IPS DF 6.9 (cell line): ENCODE measurements at places on chromosomes 16 and 17.

DNA sequence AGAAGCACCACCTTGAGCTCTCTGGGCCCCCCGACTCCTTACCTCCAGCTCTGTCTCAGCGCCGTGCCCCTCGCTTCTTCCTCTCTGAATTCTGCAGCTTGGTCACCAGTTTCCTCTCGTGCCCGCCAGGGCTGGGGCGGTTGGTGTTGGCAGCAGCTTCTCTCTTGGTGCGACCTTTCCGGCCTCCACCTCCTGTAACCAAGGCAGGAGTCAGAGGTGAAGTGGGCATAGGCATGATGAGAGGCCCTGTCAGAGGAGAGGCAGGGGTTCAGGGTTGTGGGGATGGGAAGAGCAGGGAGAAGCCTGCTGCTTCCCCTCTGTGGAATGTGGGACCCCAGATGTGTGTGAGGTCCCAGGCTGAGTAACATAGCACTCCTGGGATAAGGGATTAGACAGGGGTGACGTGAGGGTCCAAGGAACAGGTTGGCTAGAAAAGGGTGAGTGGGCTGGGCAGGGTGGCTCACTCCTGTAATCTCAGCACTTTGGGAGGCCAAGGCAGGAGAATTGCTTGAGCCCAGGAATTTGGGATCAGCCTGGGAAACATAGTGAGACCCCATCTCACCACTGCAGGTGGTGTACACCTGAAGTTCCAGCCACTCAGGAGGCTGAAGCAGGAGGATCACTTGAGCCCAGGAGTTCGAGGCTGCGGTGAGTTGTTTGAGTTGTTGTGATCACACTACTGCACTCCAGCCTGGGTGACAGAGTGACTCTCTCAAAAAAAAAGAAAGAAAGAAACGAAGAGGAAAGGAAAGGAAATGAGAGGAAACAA is 626 bp downstream of the NUPR1 start:
- DNase-seq = no peak

GRCh38 chr16:84562174-84562815 is 55.6 kb downstream of the COTL1 start:
- DNase-seq = no peak

GRCh38 chr16:6846452-6846851 is 486.2 kb upstream of the RBFOX1 start:
- no peak for DNase-seq

DNA sequence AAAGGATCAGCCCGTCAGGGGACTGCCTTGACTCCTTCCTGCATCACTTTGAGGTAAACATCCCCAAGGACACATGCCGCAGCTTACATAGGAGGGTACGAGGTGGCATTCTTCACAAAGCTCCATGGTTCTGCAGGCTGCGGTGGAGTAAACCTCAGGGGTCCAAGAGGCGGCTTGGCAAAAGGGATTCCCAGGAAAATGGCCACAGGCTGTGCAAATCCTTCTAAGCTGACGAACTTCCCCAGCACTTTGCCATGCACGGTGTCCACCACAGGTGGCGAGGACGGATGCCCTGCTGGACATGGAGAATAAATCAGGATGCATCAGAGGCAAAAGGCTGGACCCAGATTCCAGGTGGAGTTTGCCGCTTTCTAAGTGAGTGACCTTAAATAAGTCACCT is 4.2 kb downstream of the CES1 start:
- DNase-seq = no peak

DNA sequence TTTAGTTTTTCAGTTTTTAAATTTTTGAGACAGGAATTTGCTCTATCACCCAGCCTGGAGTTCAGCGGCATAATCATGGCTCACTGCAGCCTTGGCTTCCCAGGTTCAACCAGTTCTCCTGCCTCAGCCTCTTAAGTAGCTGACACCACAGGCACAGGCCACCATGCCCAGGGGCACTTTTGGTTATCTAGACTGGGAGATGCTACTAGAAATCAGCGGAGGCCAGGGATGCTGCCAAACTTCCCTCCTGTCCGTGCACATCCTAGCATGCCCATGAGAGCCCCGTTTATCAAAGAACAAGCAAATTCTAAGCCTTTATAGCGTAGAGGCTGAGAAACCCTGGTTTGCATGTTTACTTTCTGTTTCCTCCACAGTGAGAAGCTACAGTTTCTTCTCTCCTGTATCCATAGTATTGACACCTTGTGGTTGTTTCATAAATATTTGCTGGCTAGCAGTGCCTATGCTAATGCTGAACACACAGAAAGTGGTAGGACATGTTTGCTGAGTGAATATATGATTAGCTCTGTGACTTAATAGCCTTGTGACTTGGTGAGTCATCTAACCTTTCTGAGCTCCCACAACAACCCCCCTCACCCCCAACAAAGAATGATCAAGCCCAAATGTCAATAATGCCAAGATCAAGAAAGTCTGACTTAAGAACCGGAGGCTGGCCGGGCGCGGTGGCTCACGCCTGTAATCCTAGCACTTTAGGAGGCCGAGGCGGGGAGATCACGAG is 39.2 kb upstream of the MAF start:
- DNase-seq = no peak

DNA sequence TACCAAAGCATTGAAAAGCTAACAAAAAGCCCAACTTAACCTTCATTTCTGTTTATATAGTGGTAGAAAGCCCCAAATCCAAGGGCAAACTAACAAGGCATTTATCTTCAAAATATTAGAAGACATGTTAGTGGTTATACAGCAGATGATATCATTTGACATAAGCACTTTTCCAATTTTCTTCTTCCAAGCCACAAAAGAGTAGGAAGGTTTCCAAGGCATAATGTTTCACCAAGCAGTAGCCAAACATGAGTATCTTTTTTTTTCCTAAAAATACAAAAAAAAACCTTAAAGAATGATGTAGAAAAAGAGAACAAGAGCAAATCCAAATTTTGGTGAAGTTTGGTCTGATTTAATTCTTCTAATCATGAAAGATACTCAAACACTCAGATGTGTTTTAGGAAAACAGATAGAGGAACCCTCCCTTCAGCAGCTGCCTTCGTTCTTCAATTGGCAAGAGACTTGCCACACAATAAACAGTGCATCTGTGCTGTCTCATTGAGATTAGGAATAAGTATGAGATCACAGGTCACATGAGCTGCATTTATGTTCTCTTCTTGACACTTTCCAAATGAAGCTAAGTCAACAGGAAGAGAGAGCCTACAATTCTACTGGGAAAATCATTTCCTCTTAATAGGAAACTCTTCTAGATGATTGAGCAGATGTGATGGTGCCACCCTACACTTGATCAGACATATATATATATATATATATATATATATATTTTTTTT is 106.7 kb downstream of the TTC19 start:
- DNase-seq = no peak

DNA sequence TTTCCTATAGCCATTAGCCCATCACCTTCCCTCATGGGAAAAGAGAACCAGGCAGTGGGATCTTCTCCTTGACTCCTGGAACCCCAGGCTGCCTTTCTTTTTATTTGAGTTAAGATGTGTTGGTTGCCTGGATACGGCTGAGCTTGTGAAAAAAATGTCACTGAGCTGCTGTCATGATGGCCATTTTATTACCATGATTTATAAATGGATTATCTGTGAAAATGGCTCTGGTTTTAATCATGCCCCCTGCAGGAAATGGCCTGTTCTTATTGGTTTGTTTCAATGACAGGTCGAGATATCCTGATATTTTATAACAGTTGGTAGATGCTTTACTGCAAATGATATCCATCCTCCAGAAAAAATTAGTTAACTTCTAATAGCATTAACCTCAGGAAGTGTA is 640.4 kb downstream of the CDH11 start:
- DNase-seq = no peak

DNA sequence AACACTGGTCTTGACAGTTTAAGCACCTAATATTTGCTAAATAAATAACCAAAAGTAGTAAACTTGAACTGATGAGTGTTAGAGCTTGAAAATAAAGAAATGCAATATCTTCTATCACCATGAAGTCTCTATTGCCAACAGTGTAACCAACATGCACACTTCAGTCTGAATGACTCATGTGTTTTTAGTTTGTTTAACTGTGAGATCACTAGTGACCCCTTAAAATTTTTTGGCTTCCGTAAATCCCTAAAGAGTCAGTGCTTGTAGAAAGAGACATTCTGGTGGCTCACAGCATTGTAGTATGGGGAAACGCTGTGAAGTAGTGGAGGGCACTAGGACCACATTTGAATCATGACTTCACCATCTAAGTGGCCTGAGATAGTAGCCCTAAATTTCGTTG is 341.1 kb downstream of the PMP22 start:
- no peak for DNase-seq

GRCh38 chr16:3194792-3195191 is 6.8 kb downstream of the OR1F1 start:
- no peak for DNase-seq

DNA sequence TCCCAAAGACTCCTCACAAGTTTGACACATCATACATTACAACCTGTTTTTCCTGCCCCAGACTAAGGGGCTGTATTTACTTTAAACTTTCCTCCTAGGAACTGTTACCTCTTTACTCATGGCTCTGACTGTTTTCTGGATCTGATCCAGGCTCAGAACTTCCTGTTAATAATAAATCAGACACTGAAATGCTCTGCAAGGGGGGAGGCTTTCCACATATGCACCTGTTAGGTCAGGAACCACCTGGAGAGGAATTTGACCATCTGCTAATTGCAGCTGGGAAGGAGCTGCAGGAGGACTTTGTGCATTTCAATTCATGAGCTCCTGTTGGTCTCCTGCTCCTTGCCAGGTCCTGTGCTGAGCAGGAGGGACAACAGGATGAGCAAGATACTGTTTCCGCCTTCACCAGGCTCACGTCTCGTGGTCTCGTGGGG is 476.9 kb upstream of the CDH5 start:
- DNase-seq = no peak

DNA sequence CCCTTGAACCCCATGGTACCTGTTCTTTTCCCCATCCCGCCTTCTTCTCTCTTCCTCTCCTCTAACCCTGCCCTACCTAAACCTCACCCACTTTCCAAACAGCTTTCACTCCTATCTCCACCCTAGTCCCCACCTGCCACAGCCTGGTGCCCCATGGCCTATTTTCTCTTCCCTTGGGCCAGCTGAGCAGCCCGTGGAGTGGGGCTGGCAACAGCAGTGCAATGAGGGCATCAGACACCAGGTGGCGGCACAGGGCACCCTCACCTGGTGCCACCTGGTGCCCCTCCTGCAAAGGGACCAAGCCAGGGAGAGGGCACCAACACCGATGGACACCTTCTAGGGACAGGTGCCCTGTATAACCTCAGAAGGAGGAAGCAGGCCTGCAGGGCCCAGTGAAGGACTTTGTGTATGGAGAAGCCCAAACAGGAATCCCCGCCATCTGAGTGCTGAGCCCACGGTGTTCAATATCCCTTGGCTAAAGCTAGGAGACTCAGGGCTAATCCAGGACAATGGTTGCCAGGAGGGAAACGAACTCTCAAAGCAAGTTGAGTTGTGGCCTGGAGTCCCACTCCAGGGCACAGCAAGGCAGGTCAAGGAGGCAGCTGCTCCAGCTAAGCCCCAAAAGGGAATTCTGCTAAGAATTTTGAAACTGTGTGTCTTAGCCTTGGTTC is 4.0 kb upstream of the ABCC3 start:
- DNase-seq = no peak

- DNase-seq = no peak
These were observed 27.8 kb downstream of the AXIN1 start for GRCh38 chr16:324451-325334.

DNA sequence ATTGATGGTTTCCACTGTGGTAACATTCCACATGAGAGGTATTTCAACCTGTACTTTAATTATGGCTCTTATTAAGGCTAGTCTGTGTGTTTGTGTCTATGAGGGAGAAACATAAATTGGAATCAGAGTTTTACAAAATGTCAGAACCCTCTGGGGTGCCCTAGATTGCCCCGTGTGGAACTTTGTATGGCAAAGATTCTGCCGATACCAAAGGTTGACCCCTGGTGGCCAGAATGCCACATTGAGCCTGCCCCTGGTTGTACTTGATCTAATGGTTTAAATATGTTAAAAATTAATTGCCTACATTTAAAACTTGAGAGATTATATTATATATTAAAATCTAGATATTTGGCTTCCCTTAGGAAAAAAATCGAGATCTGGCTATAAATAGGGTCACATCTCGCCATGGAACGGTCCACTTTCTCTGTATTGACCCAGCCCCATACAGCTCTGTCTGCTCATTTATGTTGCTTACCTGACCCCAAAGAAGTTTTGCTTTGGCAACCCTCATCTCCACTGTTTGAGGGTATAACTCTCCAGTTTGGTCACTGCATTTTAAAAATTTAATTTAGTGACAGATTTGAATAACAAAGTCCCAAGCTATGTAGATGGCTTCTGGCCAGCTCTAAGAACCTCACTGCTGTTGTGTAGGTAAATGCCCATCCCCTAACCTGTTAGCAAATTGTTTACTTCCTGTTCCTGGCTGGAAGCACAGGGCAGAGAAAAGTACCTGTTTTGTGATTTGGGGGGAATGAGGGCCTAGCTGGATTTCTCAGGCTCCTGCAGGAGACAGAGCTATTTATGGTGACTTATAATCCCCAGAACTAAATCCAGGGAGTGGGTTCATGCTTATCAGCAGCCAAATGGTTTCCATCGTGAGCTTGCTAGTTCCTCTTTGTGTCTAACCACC is 95.0 kb downstream of the PLCG2 start:
- DNase-seq = no peak

GRCh38 chr16:21973945-21974344 is 20.8 kb downstream of the UQCRC2 start:
- no peak for DNase-seq

DNA sequence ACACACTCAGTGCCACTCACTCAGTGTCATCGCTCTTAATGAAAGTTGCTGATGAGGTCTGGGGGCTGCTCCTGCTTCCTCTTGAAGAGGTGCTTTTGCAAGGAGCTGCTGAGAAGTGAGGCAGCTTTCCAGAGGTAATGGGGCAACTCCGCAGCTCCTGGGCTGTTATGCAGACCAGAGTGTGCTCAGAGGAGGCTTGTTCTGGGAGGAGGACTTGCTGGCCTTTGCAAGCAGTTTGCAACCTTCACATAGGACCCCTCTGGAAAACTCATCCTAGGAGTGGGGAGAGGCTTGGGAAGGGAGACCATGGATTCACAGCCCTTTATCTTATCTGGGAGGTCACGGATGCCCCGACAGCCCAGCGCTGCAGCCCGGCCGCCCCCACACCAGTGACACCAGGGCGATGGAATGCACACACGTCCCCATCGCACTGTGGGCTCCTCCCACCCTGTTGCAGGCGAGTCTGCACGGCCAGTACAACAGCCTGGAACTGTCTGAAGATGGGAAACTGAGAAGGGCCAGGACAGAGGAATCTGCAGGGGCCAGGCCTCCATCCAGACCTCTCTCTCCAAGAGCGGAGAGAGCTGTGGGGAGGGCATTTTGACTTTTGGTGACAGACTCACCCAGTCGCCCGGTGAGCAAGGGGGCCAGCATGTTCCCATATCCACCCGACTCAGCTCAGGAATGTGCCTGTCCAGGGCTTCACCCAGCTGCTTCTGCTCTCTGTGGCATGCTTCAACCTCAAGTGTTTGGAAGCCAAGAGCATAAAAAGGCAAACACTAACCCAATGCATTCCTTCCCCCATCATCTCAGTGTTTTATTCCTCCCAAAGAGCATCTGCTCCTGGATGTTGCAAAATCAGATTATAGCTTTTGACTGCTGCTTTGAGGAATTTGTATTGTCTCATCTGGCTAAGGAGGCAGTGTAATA is 78.6 kb upstream of the ZNF469 start:
- DNase-seq = no peak

GRCh38 chr17:82496529-82497434 is 22.8 kb upstream of the FOXK2 start:
- DNase-seq = peak; percentile 83
